ENCODE measurements at places on chromosomes 7 and 10. TPM values are rescaled to one million over a fixed set of nuclear protein-coding genes. Genes with fewer than 3 reads are reported as not detected.
A peak's percentile ranks its signal among the peaks of the same experiment; 100 is the strongest.

DNA sequence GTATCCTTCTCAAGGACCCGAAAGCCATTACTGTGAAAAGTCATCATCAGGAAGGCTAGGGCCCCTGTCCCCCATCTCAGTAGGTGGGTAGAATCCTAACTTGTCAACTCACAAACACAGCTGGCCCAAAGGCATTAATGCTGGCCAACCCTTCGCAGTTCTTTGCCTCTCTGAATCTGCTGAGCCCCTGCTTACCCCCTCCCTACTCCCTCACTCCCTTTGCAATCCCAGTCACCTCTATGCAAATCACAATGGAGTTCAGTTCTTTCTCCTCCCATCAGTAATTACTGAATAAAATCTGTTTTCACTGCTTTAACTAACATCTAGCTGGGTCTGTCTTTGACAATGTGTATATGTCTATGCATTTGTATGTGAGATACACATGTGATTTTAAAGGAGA is 38.1 kb upstream of the AOAH start:
- DNase-seq = no peak
- no peaks in the 10 kb centered on the region for H3K4me1 ChIP-seq
- H3K27ac ChIP-seq = no peak overlapping the region
- no peaks in the 10 kb centered on the region for H3K27me3 ChIP-seq
- no peak overlapping the region for H3K4me3 ChIP-seq

- DNase-seq = no peak
- H3K36me3 ChIP-seq = no peaks in the 10 kb centered on the region
- no peak overlapping the region for H3K4me3 ChIP-seq
- H3K27me3 ChIP-seq = peaks cover 3% of the 10 kb centered on the region
- H3K27ac ChIP-seq = no peak overlapping the region
- no peaks in the 10 kb centered on the region for H3K4me1 ChIP-seq
Measured at GRCh38 chr10:6667679-6668270, 87.7 kb upstream of the PRKCQ start.

Gene ZMIZ1
- 73.5 TPM for polyA plus RNA-seq

Gene HMX3
- polyA plus RNA-seq = not detected

DNA sequence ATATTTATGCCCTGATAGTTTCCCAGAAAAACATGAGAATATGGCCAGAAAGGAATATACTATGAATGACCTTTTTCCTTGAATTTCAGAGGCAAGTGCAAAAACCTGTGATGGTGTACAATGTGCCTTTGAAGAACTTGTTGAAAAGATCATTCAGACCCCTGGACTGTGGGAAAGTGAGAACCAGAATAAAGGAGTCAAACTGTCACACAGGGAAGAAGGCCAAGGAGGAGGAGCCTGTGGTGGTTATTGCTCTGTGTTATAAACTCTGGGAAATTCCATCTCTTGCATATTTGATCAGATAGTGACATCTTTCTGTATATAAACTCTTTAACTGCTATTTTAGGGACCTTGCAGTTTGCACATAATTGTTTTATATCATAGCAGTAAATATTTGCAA is 33.7 kb downstream of the RAB18 start:
- H3K4me1 ChIP-seq = peaks cover 3% of the 10 kb centered on the region
- H3K27me3 ChIP-seq = no peaks in the 10 kb centered on the region
- no peak overlapping the region for H3K4me3 ChIP-seq

Gene LRRN3
- 75.1 TPM for polyA plus RNA-seq

GRCh38 chr7:135706858-135707569 is 21.0 kb downstream of the SLC13A4 start:
- no peak for DNase-seq
- no peaks in the 10 kb centered on the region for H3K27me3 ChIP-seq
- no peak overlapping the region for H3K4me3 ChIP-seq

DNA sequence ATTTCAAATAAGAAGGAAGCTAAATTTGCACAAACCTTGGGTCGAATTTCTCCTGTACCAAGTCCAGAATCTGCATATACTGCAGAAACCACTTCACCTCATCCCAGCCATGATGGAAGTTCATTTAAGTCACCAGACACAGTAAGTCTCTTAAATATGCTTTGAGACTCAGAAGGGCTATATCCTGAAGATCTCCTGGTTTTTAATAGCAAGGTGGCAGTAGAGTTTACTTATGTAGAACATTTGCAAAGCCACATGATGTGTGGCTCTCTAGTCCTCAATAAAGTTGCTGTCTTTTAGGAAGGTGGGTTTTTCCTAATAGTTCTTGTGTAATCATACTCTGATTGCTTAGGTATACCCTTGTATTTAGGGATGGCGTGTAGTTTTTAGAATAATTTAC is 8.7 kb downstream of the DBF4 start:
- H3K4me3 ChIP-seq = no peak overlapping the region
- H3K27ac ChIP-seq = no peak overlapping the region
- no peaks in the 10 kb centered on the region for H3K4me1 ChIP-seq
- no peak for DNase-seq
- no peaks in the 10 kb centered on the region for H3K36me3 ChIP-seq

Gene PDK4
- 25.7 TPM for polyA plus RNA-seq

DNA sequence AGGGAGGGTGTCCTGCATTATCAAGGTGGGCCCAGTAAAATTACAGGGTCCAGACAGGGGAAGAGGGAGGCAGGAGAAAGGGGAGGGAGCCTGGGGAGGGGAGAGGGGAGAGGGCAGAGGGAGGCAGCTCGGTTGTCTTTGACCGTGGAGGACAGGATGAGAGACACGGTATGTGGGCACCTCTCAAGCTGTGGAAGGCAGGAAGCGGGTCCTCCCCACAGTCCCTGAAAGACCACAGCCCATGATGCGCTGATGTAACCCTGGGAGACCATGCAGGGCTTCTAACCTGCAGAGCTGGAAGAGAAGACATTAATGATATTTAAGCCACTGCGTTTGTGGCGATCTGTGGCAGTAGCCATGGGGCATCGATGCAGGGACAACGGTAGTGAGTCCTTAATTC is 27.2 kb upstream of the MNX1 start:
- no peaks in the 10 kb centered on the region for H3K27me3 ChIP-seq
- no peaks in the 10 kb centered on the region for H3K4me1 ChIP-seq
- DNase-seq = no peak
- no peaks in the 10 kb centered on the region for H3K36me3 ChIP-seq
- no peak overlapping the region for H3K4me3 ChIP-seq

Gene HOXA1
- 2.0 TPM for polyA plus RNA-seq

DNA sequence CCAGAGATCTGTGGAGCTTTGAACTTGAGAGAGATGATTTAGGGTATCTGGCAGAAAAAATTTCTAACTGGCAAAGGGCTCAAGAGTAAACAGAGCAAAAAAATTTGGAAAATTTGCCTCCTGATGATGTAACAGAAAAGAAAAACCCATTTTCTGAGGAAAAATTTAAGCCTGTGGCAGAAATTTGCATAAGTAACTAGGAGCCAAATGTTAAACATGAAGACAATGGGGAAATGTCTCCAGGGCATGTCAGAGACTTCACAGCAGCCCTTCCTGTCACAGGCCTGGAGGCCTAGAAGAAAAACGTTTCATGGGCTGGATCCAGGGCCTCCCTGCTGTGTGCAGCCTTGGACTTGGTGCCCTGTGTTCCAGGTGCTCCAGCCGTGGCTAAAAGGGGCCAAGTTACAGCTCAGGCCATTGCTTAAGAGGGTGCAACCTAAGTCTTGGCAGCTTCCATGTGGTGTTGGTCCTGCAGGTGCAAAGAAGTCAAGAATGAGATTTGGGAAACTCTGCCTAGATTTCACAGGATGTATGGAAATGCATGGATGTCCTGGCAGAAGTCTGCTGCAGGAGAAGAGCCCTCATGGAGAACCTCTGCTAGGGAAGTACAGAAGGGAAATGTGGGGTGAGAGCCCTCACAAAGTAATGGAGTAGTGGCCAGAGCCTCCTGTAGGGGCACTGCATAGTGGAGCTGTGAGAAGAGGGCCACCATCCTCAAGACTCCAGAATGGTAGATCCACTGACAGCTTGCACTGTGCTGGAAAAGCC is 8.1 kb downstream of the SEMA3D start:
- no peaks in the 10 kb centered on the region for H3K36me3 ChIP-seq

GRCh38 chr7:116588641-116589594 is 64.1 kb downstream of the CAV1 start:
- no peaks in the 10 kb centered on the region for H3K36me3 ChIP-seq
- peak; percentile 76 for DNase-seq
- H3K27ac ChIP-seq = peak overlapping the region; percentile 16
- peaks cover 24% of the 10 kb centered on the region for H3K4me1 ChIP-seq

- H3K4me3 ChIP-seq = no peak overlapping the region
- H3K36me3 ChIP-seq = no peaks in the 10 kb centered on the region
- no peak overlapping the region for H3K27ac ChIP-seq
Measured at GRCh38 chr10:13453896-13454295, 74.9 kb downstream of the BEND7 start.

GRCh38 chr7:29865526-29865925 is 59.2 kb downstream of the WIPF3 start:
- H3K4me1 ChIP-seq = peaks cover 11% of the 10 kb centered on the region
- DNase-seq = no peak
- H3K27me3 ChIP-seq = no peaks in the 10 kb centered on the region
- H3K36me3 ChIP-seq = no peaks in the 10 kb centered on the region
- no peak overlapping the region for H3K4me3 ChIP-seq

DNA sequence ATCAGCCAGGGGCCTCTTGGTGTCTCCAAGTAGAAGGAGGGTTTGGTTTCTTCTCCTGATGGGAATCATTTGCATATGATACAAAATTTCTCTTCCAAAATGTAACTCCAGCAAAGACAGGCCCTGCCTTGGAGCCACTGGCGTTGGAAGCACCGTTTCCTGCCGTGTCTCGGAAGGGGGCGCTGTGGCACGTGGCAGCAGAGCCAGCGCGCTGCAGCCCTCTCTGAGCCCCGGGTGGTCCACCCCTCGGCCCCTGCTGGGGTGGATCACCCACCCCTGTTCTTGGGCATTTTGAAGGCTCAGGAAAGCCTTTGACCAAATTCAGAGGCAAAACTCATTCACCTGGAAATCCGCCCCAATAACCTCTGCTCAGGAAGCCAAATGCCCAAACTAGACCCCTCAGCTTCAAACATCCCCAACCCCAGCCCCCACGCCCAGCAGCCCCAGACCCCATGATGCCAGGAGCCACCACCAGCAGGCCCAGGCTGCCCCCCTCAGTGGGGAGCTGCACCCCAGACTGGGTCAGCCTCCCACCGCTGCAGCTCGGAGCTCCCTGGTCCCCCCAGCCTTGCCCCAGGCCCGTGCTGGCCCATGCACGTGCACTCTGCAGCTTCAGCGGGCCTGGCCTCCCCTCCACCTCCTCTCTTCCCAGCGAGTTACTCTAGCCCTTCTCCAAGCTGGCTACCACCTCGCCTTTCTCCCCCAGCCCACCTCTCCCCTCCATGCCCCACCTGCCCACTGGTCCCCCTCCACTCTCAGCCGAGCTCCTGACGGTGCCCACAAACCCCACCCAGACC is 29.5 kb upstream of the ELFN1 start:
- DNase-seq = peak; percentile 60
- H3K27me3 ChIP-seq = peaks cover 74% of the 10 kb centered on the region
- no peaks in the 10 kb centered on the region for H3K4me1 ChIP-seq
- no peak overlapping the region for H3K27ac ChIP-seq

DNA sequence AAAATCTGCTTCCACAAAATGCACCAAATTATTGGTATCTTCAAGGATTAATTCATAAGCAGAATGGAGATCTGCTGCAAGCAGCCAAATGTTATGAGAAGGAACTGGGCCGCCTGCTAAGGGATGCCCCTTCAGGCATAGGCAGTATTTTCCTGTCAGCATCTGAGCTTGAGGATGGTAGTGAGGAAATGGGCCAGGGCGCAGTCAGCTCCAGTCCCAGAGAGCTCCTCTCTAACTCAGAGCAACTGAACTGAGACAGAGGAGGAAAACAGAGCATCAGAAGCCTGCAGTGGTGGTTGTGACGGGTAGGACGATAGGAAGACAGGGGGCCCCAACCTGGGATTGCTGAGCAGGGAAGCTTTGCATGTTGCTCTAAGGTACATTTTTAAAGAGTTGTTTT is 12.1 kb downstream of the IFIT3 start:
- no peaks in the 10 kb centered on the region for H3K27me3 ChIP-seq
- no peak overlapping the region for H3K4me3 ChIP-seq
- peaks cover 3% of the 10 kb centered on the region for H3K4me1 ChIP-seq
- H3K36me3 ChIP-seq = no peaks in the 10 kb centered on the region

Gene SUMF2
- polyA plus RNA-seq = 111 TPM

- peaks cover 12% of the 10 kb centered on the region for H3K4me1 ChIP-seq
- DNase-seq = no peak
- peaks cover 20% of the 10 kb centered on the region for H3K36me3 ChIP-seq
- H3K27me3 ChIP-seq = no peaks in the 10 kb centered on the region
- no peak overlapping the region for H3K4me3 ChIP-seq
- H3K27ac ChIP-seq = no peak overlapping the region
Measured at GRCh38 chr7:44066111-44066460, 719 bp upstream of the PGAM2 start.

Measured in left lung (tissue), 14 donors.